Lower leg skin (tissue), 4 donors: ENCODE measurements at places on chromosomes 2 and 18.

- peak; percentile 57 for DNase-seq
Observed at GRCh38 chr2:241268716-241269445, 46.6 kb downstream of the HDLBP start.

- DNase-seq = no peak
Observed at GRCh38 chr2:14642499-14642898, 10.0 kb downstream of the LRATD1 start.

GRCh38 chr2:96369186-96369585 is 33.6 kb downstream of the NCAPH start:
- DNase-seq = no peak

DNA sequence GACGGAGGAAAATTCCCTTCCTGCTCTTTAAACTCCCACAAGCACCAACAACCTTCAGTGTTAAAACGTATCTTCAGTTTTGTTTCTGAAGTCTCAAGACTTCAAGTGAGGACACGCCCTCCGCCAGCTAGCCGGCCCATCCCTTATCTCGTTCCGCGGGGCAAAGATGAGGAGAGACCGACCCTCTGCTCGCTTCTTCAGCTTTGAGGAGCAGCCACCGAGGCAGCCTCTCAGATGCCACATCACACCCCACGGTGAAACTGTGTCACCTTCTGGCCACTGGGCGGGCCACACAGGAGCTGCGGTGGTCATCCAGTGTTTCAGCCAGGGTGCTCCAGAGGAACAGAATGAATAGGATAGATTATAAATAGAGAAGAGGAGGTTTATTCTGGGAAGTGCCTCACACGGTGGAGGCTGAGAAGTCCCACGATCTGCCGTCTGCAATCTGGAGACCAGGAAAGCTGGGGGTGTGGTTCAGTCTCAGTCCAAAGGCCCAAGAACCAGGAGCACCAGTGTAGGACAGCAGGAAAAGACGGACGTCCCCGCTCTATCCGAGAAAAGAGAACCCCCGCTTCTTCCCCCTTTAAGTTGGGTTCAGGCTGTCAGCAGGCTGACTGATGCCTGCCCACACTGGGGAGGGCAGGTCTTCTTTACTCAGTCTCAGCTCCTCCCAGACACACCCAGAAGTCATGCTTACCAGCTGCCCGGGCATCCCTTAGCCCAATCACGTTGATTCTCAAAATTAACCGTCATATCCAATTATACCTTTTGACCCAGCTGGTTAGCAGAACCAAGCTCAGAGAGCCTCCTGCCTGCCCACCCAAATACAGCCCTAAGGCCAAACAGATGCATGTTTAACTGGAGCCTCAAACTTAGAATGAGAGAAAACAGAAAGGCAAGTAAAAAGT is 399.7 kb upstream of the ID2 start:
- DNase-seq = no peak

DNA sequence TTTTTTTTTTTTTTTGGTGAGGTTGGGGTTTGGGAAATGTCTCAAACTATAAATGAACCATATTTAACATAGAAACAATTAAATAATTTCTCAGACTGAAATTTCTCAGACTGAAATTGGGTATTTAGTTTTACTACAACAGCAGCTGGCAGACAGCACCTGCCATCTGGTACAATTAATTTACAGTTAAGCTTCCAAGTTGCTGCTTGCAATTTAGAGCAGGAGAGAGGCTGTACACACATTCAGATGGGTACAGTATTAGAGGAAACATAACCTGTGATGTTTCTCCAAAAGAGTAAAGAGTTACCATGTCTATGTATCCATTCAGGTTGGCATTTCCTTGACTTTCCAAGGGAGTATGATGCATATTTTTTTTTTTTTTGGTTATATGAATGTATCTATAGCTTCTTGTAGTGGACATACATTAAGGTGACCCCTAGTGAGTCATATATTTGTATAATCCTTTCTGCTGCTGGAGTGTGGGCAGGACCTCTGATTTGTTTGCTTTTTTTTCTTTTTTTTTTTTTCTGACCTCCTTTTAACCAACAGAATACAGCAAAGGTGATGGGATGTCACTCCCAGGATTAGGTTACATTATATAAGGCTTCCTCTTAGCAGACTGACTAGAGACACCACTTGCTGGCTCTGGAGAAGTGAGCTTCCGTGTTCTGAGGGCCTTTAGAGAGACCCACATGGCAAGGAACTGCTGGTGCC is 201.7 kb downstream of the PTH2R start:
- no peak for DNase-seq

GRCh38 chr2:68195096-68195495 is 37.4 kb downstream of the PNO1 start:
- DNase-seq = no peak

- no peak for DNase-seq
Observed at GRCh38 chr2:224062481-224063297, 23.6 kb upstream of the SERPINE2 start.

DNA sequence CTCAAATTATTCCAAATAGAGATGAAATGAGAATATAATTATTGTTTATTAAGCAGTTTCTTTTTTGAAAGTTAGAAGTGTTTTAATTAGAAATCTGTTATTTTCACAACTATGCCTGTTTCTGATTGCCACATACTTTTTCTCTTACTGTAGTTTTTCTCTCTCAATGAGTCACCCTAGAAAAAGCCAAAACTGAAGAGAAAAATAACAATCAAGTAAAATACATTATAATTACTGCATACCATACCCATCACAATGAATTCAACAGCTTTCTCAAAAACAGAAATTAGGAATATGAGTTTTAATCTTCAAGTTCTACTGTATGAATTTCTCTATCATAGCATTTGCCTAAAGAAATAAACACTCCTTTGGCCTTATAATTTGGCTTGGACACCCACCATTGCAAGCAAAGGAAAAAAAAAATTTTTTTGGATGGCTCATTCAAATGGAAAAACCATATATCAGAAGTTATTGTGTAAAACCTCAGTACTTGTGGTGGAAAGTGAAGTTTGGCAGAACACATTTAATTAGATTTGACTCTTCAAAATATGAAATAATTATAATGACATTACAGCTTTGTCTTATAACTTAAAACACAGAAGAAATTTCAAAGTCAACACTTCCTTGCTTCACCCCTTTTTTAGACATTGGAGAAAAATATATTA is 138.5 kb downstream of the DYM start:
- DNase-seq = no peak

GRCh38 chr18:9709304-9709877 is 1.3 kb downstream of the RAB31 start:
- DNase-seq = peak; percentile 81

GRCh38 chr2:45755585-45756335 is 104.3 kb downstream of the PRKCE start:
- no peak for DNase-seq

- DNase-seq = no peak
Observed at GRCh38 chr2:152012697-152013096, 86.1 kb downstream of the CACNB4 start.

- no peak for DNase-seq
Observed at GRCh38 chr2:132860220-132860619, 190.2 kb upstream of the LYPD1 start.

- DNase-seq = no peak
Observed at GRCh38 chr2:10977003-10977402, 65.3 kb downstream of the KCNF1 start.

GRCh38 chr2:176814740-176815367 is 397.7 kb upstream of the HNRNPA3 start:
- no peak for DNase-seq

GRCh38 chr18:32596501-32596900 is 125.8 kb upstream of the GAREM1 start:
- DNase-seq = no peak

DNA sequence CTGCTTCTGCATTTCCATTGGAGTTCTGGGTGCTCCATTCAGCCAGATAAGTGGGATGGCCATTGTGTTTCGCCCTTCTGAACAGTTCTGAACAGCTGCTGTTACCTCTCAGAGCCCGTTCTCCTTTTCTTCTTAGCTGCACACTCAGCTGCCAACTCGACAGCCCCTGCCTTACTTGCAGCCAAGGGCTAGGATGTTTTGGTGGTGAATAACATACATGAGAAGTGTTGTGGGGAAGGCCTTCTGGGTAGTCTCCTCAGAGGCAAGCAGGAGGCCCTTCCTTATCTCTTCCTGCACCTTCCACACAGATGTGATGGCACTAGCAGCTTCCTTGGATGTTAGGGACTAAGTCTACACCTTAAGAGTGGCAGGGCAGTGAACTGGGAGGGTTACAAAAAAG is 138.4 kb upstream of the NOSTRIN start:
- no peak for DNase-seq

GRCh38 chr18:58315041-58315440 is 271.0 kb downstream of the NEDD4L start:
- no peak for DNase-seq

GRCh38 chr18:79596446-79597175 is 83.0 kb upstream of the CTDP1 start:
- DNase-seq = peak; percentile 72

DNA sequence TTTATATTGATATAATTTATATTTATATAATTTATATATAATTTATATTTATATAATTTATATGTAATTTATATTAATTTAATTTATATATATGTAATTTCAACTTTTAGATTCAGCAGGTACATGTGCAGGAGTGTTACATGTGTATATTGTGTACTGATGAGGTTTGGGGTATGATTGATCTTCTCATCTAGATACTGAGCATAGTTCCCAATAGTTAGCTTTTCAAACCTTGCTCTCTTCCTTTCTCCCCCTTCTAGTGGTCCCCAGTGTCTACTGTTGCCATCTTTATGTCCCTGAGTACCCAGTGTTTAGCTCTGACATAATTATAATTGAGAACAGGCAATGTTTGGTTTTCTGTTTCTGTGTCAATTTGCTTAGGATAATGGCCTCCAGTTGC is 1335.3 kb upstream of the CDH2 start:
- no peak for DNase-seq

DNA sequence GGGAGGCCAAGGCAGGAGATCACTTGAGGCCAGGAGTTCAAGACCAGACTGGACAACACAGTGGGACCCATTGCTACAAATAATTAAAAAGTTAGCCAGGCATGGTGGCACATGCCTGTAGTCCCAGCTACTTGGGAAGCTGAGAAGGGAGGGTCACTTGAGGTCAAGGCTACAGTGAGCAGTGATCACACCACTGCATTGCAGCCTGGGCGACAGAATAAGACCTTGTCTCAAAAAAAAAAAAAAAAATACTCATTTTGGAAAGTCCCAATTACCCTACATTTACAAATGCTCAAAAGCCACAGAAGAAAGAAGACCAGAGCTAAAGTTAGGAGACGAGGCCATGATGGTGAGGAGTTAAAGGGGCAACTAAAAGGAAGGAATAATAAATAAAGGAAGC is 61.9 kb downstream of the COLEC12 start:
- no peak for DNase-seq

DNA sequence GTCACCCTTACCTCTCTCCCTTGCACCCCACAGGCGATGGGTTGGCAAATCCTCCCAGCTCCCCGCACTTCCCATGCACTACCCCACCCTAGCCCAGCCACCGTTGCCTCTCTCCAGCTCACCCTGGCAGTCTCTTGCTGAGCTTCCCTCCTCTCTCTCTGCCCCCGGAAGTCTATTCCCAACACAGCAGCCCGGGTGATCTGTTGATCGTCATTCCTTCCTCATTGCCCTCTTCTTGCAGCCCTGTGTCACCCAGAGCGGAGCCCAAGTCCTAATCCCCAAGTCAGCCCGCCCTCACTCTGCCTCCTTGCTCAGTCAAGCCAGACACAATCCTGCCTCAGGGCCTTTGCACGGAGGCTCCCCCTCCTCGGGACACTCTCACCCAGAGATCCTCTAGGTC is 55.2 kb downstream of the CIB4 start:
- DNase-seq = no peak
